ENCODE measurements at places on chromosomes 12 and 14.

- DNase-seq = no peak
These were observed 34.6 kb downstream of the TESC start for GRCh38 chr12:117064596-117064995.

- no peak for DNase-seq
These were observed 16.3 kb downstream of the NDUFA12 start for GRCh38 chr12:94987076-94987669.

DNA sequence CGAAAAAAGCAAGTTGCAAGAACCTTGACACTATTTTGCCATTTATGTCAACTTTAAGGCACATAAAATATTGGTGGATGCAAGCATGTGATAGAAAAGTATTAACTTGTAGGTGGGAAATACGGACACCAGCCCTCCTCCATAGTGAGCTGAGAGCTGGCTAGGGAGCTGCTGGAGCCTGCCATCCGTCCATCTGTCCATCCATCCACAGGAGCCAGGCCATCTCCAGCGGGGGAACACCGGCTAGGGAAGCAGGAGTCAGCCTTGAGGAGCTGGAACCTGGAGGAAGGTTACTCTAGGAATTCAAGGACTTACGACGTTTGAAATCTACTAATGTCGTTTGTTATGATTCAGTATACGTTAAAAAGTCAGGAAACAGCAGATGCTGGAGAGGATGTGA is 120.7 kb upstream of the C14orf180 start:
- no peak for DNase-seq

GRCh38 chr12:114752217-114752616 is 68.2 kb upstream of the TBX3 start:
- no peak for DNase-seq

GRCh38 chr12:117844114-117844830 is 124.5 kb downstream of the KSR2 start:
- no peak for DNase-seq

GRCh38 chr14:31530136-31530535 is 31.1 kb upstream of the NUBPL start:
- no peak for DNase-seq

GRCh38 chr12:26524862-26525465 is 308.0 kb downstream of the ITPR2 start:
- DNase-seq = no peak

DNA sequence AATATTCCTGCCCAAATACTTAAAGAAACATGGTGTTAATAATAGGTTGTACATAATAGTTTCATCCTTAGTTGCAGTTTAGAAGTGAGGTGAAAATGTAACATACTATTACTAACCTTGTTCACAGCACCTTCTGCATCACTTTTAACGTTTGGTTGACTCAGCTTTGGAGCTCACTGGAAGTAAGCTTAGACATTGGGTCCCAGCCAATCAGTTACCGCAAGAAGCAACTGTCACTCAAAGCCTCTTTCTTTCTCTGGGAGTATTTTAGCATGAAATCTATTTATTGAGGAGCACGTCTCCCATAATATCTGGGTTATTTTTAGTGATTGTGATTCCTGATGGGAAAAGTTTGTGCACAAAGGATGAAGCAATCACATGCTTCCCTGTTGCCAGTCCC is 472.6 kb downstream of the SNAPC1 start:
- DNase-seq = no peak

- DNase-seq = no peak
These were observed 35.7 kb downstream of the SIX6 start for GRCh38 chr14:60544659-60545058.

DNA sequence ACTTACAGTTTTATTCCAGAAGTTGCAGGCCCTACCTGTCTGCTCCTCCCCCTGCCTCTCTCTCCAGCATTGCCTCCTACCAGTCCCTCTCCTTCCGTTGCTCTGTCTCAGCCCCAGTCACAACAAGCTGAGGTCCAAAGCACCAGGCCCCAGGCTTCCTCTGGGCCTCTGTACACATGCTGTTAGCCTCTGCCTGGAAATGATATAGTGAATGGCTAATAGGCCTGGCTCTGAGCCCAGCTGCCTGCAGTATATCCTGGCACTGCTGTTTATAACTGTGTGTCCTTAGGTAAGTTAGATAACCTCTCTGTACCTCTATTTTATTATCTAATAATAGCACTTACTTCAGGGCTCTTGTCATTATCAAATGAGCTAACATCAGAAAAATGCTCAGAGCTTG is 114.9 kb upstream of the PWP1 start:
- no peak for DNase-seq

- no peak for DNase-seq
These were observed 13.7 kb downstream of the CHFR start for GRCh38 chr12:132873724-132874123.

DNA sequence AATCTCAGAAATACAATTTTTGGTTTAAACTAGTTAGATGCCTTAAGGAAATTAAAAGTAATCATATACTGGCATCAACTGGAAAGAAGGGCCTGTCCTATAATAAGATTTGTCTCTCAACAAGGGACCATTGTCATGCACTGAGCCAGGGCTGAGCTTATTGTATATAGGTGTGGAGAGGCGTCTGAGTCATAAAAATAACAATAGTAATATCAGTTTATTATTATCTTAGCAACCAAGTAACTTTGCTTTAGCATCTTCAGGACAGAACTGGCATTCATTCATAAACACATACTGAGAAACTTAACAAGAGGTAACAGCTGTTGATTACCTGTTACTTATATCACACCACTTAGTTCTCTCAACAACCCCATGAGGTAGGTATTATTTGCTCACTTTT is 7.1 kb downstream of the KRT75 start:
- DNase-seq = no peak

DNA sequence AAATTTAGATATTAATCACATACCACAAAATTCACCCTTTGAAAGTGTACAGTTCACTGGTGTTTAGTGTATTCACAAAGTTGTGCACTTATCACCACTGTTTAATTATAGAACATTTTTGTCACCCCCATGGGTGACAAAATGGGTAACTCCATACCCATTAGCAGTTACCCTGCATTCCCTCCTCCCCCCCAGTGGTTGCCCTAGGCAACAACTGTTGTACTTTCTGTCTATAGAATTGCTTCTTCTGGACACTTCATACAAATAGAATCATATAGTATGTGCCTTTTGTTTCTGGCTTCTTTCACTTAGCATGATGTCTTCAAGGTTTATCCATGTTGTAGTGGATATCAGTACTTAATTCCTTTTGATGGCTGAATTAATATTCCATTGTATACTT is 52.7 kb downstream of the FBXO34 start:
- DNase-seq = no peak

- no peak for DNase-seq
These were observed 2.3 kb upstream of the ADSS1 start for GRCh38 chr14:104721505-104722431.

GRCh38 chr14:23034498-23035302 is at the start of gene PSMB5:
Gene PSMB5 (minus strand): TSS chr14:23034900. CDS start chr14:23034881, 19 bp downstream.
- peak; percentile 65 for DNase-seq

- DNase-seq = no peak
These were observed 14.9 kb downstream of the RERG start for GRCh38 chr12:15206338-15206737.

DNA sequence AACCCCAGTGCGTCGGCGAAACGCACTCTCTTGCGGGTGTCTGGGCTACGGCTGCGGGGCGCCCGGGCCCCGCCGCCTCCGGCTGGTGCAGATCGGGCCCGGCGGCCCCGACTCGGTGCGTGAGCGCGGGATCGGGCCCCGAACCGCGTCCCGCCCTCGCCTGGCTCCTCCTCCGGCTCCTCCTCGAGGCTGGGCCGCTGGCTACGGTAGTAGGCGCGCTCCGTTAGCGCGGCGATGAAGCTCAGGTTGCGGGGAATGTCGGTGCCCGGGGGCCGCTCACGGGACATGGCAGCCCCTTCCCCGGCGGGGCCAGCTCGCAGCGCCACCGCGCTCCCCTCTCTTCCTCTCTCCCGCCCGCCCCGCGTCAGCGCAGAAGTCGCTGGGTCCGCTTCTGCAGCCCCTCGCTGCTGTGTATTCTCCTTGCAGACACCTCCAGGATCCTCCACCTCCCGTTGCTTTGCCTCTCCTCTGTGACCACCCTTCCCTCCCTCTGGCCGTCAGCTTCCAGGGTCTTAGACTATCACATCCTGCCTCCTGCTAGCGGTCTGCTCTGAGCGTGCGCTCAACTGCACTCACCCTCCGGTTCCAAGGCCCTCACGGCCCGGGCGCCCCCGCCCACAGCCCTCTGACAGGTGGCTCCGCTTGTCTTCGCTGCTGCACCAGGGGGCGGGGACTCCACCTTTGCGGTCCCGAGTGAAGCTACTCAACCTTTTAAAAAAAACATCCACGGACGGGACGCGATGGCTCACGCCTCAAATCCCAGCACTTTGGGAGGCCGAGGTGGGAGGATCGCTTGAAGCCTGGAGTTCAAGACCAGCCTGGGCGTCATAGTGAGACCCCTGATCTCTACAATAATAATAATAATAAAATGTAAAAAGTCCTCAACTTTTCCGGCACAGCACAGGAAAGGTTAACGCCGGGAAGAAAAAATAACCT is at the start of gene PPP1R3E:
TSS of gene PPP1R3E (minus strand) at position 570 of the 936 bp plus-strand sequence. CDS start at position 287, 283 bp downstream.
- DNase-seq = peak; percentile 77

DNA sequence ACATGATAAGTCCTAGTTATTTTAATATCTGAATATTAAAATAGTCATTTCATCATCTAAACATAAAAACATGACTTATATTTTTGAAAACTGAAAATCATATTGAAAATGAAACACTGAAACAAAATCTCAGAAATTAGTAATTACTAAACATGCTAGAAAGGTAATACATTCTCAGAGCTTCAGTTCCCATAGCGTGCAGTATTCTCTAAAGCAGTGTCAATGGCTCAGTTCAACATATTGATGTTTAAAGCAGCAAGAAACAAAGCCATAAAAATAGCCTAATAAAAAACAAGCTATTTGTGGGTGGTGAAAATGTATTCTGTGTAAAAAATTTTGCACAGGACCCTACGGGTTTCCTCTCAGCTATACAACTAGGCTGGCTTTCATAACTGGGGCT is 1337.4 kb downstream of the FSCB start:
- no peak for DNase-seq

- no peak for DNase-seq
These were observed 15.4 kb downstream of the TRAPPC6B start for GRCh38 chr14:39154594-39155189.

DNA sequence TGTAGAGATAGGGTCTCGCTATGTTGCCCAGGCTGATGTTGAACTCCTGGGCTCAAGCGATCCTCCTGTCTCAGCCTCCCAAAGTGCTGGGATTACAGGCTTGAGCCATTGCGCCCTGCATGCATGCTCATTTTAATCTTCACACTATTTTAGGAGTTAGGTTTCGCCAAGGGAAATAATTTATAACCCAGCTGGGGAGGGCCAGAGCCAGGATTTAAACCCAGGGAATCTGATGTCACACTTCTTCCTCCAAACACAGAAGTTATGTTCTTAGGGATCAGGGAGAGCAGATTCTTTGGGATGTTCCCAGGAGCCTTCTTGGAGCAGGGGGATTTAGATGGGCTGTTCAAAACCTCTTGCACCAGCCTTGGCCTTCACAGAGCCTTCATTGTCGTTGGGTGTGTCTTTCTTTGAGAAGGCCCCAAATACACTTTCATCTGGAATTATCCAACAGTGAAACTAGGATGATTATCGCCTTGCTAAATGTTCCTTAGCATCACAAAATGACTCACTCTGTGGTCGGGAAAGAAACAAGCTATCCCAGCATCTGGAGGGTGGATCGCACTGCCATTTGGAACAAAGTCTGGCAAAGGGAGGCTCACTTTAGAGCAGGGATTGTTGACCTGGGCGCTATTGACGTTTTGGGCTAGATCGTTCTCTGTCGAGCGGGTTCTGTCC is 8.2 kb upstream of the PPP1CC start:
- no peak for DNase-seq

DNA sequence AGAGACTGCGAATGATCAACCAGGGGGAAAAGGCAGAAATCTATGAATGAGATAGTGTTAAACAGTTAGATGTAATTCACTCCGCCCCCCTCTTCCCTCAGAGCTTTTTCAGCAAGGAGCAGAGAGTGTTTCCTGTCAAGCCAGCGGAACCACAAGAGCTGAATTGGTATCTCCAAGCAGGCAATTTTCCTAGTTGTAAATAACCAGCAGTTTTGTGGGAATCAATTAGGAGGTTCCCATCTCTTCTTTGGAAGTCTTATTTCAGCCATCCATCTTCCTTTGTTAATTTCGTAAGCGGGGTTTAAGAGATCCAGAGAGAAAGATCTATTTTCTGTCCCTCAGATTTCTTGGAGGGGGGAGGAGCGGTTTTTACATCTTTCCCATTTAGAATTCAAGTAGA is 178.0 kb downstream of the FOXN3 start:
- no peak for DNase-seq

GRCh38 chr12:12977231-12977630 is 22.8 kb downstream of the HEBP1 start:
- DNase-seq = no peak

DNA sequence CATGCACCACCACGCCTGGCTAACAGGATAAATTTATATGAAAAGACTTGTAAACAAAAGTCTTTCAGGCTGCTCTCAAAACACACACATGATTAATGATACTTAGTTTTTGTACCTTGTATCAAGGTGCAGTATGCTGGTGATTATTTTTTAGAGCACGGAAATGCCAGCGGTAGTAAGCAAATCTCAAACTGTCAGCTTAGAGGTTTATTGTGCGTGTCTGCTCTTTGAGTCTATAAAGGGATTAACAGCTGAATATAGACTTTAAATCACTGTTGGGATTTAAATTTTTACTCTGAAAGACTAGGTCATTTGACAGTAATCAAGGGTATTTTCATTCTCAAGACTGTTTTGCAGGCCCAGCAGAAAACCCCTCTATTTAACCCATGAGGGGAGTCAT is 50.5 kb downstream of the PLEKHA5 start:
- DNase-seq = no peak

- no peak for DNase-seq
These were observed 11.5 kb upstream of the LGMN start for GRCh38 chr14:92759679-92760523.

- DNase-seq = no peak
These were observed 1.9 kb upstream of the BCL11B start for GRCh38 chr14:99273766-99274345.
